ENCODE measurements at places on chromosomes 12 and 14.
A peak's percentile ranks its signal among the peaks of the same experiment; 100 is the strongest.

DNA sequence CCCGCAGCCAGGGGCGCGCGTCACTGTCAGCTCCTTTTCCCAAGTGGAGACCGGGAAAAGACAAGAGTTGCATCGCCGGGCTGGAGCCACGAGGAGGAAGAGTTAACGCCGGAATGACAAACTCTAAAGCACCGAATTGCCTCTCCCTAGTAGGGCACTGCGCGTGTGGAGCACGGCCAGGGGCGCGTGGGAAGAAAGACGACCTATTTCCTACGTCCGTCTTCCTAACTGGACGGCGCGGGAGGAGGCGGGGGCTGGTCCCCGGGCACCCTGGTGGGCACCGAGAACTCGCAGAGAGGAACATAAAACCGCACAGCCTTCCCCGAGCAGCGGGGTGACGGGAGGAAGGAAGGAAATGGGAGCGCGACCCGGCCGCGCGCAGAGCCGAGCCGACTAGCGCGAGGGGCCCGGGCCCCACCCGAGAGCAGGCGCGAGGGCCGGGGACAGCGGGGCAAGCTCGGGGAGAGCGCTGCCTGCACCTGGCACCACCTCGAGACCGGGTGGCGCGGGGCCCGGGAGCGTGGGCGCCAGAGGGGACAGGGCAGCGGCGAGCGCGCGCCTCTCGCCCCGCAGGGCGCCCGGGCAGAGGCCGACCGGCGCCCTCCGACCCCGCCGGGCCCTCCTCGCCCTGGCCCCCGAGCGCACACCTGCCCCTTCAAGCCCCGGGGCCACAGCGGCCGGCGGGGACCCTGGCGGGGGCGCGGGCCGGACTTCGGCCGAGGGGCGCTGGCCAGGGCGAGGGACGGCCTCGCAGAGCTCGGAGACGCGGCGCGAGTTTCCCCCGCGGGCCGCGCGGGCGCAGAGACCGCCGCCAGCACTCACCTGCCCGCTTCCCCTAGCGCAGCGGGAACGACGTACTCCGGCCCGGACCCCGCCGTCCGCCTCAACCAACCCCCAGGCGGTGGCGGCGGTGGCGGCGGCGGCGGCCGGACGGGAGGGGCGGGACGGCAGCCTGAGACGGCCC is at the start of gene SETD3:
Gene SETD3, minus strand, starts transcription at position 954 of the 964 bp plus-strand sequence. CDS start 15,054 bp downstream, outside the sequence.
- peak; percentile 75 for DNase-seq

GRCh38 chr12:47985596-47986290 is 18.5 kb downstream of the COL2A1 start:
- no peak for DNase-seq

GRCh38 chr12:127928178-127928577 is 338.8 kb upstream of the TMEM132C start:
- DNase-seq: no peak

DNA sequence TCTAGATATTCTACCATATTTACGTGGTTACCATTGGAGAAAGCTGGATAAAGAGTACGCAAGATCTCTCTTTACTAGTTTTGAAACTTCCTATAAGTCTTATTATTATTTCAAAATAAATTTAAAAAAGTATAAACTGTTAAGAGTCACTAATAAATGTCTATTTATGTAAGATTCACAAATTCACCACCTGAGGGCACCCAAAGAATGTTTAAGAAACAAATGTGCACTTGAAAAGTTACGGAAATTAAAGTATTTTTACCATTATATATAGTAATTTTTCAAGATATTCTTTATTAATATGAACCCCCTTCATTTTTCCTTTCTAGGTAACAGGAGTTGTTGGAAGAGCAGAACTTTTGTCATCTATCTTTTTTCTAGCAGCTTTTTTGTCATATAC is 11.9 kb downstream of the TMTC3 start:
- peak; percentile 75 for DNase-seq

DNA sequence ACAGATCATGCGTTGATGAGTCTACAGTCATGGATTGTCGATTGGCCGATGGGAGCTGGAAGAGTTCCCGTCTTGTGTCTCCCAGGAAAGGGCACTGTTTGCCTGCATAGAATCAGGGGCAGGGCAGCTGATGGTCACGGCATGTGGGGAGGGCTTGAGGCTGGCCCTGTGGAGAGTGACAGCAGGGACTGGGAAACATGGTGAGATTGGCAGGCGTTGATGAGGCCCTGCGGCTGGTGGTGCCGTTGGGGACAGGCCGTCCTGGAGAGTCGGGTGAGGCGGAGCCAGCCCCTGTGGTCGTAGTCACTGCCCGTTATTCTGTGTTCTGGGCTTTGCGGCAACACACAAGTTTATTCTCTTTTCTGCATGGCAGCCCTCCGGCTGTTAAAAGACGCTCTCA is 52.9 kb downstream of the TECPR2 start:
- no peak for DNase-seq

- no peak for DNase-seq
These were observed 24.2 kb downstream of the CCDC92 start for GRCh38 chr12:123948401-123948795.

All from ELR (cell line).